ENCODE measurements at places on chromosomes 11 and 22. TPM values are rescaled to one million over a fixed set of nuclear protein-coding genes. Genes with fewer than 3 reads are reported as not detected.

POU2AF3 gene
- 0.94 TPM for total RNA-seq

TMEM191B gene
- 1.1 TPM for total RNA-seq

DAGLA gene
- total RNA-seq: 5.9 TPM

APOL1 gene
- total RNA-seq: 8.0 TPM

CCDC15 gene
- total RNA-seq: 0.54 TPM

GRAP2 gene
- not detected for total RNA-seq

SLC22A8 gene
- not detected for total RNA-seq

GRK3 gene
- total RNA-seq: 3.4 TPM

LDHAL6A gene
- total RNA-seq: not detected

GPHA2 gene
- not detected for total RNA-seq

CD3G gene
- total RNA-seq: not detected

IL10RA gene
- total RNA-seq: 0.07 TPM

OR4D5 gene
- not detected for total RNA-seq

PDGFD gene
- 9.4 TPM for total RNA-seq

PHLDB1 gene
- total RNA-seq: 10.5 TPM

FREY1 gene
- total RNA-seq: 0.66 TPM

BARX2 gene
- total RNA-seq: not detected

PRAME gene
- total RNA-seq: 95.6 TPM

ART5 gene
- 0.41 TPM for total RNA-seq

CNGA4 gene
- total RNA-seq: 0.10 TPM

CARD10 gene
- total RNA-seq: 40.8 TPM

SUSD2 gene
- total RNA-seq: 59.0 TPM

NXPE4 gene
- total RNA-seq: not detected

GAS2 gene
- 0.77 TPM for total RNA-seq

DNAJB7 gene
- total RNA-seq: not detected

CDKN1C gene
- 0.76 TPM for total RNA-seq

SEPTIN3 gene
- total RNA-seq: 1.2 TPM

KRTAP5-1 gene
- not detected for total RNA-seq

GGT1 gene
- 100 TPM for total RNA-seq

SMPD1 gene
- 11.2 TPM for total RNA-seq

FAM181B gene
- 0.05 TPM for total RNA-seq

OR52E8 gene
- total RNA-seq: not detected

BCO2 gene
- 0.93 TPM for total RNA-seq

CADM1 gene
- total RNA-seq: 26.0 TPM

TRIM66 gene
- total RNA-seq: 2.8 TPM

HBG2 gene
- total RNA-seq: not detected

HBB gene
- total RNA-seq: not detected

JRKL gene
- 5.7 TPM for total RNA-seq

SMARCB1 gene
- 50.3 TPM for total RNA-seq

FGF3 gene
- not detected for total RNA-seq

NXPE1 gene
- total RNA-seq: not detected

PRG3 gene
- total RNA-seq: not detected

PAX6 gene
- total RNA-seq: 1.6 TPM

TENM4 gene
- 0.12 TPM for total RNA-seq

SCO2 gene
- 6.5 TPM for total RNA-seq

OR52B6 gene
- not detected for total RNA-seq

MAP6 gene
- total RNA-seq: 1.4 TPM

HORMAD2 gene
- not detected for total RNA-seq

SLC6A5 gene
- not detected for total RNA-seq
